ENCODE measurements at places on chromosomes 11 and 22.

DNA sequence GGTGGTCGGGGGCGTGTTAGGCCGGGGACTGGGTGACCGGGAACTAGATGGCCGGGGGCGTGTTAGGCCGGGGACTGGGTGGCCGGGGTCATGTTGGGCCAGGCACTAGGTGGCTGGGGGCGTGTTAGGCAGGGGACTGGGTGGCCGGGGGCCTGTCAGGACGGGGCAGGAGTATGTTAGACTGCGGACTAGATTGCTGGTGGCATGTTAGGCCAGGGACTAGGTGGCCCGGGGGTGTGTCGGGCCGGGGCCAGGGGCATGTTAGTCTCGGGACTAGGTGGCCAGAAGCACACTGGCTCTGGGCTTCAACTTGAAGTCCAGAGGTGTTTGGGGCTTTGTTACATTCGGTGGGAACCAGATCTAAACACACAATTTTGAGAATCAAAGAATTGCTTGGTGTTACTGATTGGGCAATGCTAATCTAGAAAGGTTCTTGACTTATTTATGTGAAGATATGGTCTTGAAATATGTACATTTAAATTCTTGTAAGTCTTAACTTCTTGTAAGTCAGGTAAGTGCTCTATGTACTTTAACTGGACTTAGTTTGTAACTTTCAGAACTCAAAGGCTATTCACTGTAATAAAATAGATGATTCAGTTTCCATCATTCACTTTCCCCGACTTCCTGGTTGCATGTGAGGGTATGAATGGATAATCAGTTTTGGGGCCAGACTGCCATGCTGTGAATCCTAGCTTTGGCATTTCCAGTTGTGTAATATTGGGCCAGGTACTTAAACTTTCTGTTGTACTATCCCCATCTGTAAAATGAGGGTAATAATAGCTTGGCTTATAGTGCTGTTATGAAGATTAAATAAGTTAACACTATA, 1.1 kb downstream of the EXT2 start:
- no peak for DNase-seq

GRCh38 chr11:2271077-2271326, 614 bp upstream of the ASCL2 start:
- no peak for DNase-seq

GRCh38 chr22:24117942-24118341, 63.3 kb upstream of the SUSD2 start:
- DNase-seq: no peak

- no peak for DNase-seq
Observed at GRCh38 chr11:105577641-105578040, 32.2 kb upstream of the GRIA4 start.

GRCh38 chr11:125933030-125933813, 12.6 kb upstream of the VSIG10L2 start:
- DNase-seq: no peak

DNA sequence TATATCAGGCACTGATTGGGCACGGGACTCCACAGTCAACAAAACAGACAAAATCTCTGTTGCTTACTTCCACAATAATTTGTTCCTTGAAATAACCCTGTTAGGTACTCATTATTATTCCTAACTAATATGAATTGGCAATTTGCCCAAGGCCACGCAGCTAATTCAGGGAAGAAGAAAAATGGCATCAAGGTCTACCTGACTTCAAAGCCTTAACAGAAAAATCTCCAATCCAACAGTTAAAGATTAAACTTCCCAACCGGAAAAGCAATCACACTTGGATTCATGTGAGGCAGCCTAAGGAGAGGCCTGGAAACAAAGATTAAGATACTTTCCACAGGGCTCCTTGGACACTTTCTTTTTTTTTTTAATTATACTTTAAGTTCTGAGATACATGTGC, 68.9 kb downstream of the PRCP start:
- no peak for DNase-seq

- no peak for DNase-seq
Observed at GRCh38 chr11:19696073-19696472, 16.6 kb upstream of the NAV2 start.

GRCh38 chr22:50439314-50439870, 35.4 kb downstream of the SBF1 start:
- no peak for DNase-seq

DNA sequence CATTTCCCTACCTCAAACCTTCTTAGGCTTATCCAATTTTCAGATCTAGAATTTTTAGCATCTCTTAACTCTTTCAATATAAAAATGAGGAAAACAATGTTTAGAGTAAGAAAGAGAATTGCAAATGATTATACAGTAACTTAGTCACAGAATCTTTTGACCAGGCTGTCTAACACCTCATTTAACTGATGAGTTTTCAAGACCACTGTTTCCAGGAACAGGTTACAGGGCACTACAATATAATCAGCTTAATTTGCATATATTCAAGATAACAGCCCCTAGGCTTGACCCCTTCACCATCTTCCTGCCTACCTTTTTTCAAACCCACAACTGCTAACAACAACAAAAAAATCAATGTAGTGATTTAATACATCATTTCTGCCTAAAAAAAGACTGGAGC, 12.7 kb downstream of the NUMA1 start:
- no peak for DNase-seq

DNA sequence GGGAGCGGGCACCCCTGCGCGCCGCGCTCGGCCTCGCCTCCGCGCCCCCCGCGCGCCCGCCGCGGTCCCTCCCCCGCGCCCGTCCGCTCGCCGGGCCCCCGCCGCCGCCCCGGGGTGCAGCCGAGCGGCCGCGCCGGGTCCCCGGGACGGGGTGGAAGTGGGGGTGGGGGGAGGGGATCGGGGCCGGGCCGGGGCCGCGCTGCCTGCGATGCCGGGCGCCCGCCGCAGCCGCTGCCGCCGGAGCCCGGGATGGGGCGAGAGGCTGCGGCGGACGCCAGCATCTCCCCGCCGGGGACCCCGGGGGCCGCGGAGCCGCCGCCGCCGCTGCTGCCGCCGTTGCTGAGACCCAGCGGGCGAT, 365 bp downstream of the MGAT3 start:
- DNase-seq: no peak

GRCh38 chr22:25898707-25899365, 156.8 kb downstream of the MYO18B start:
- no peak for DNase-seq
